CD4-positive, alpha-beta T cell (primary cell): ENCODE measurements at places on chromosomes 2 and 18. TPM values are rescaled to one million over a fixed set of nuclear protein-coding genes. Genes with fewer than 3 reads are reported as not detected.

GRCh38 chr2:174577967-174578589 lies 19.5 kb downstream of the WIPF1 start:
- H3K27ac ChIP-seq: no peak overlapping the region
- H3K36me3 ChIP-seq: peaks cover 97% of the 10 kb centered on the region
- H3K27me3 ChIP-seq: no peaks in the 10 kb centered on the region

DNA sequence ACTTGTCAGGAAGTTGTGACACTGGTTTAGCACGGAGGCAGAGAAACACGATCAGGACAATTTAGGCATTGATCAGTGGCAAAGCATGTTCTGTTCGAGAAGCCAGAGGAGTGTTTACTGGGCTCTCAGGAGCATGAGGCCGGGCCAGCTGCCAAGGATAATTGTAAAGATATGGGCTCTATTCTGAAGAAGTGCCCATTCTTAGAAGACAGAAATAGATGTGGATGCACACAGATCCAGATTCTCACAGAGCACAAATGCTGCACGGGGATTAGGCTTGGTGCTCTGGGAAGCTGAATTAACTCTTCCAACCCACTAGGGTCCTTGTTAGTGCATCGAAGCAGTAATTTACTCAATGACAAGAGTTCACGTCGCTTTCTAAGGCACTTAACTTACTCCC lies 16.2 kb downstream of the AFF3 start:
- DNase-seq: no peak
- no peaks in the 10 kb centered on the region for H3K36me3 ChIP-seq

- no peak overlapping the region for H3K27ac ChIP-seq
- H3K27me3 ChIP-seq: no peaks in the 10 kb centered on the region
- H3K36me3 ChIP-seq: peaks cover 15% of the 10 kb centered on the region
These were observed 18.4 kb downstream of the MREG start for GRCh38 chr2:215994911-215995310.

GRCh38 chr2:96353606-96354101 lies 18.1 kb downstream of the NCAPH start:
- no peaks in the 10 kb centered on the region for H3K27me3 ChIP-seq
- DNase-seq: no peak
- no peak overlapping the region for H3K4me3 ChIP-seq
- H3K36me3 ChIP-seq: peaks cover 4% of the 10 kb centered on the region

DNA sequence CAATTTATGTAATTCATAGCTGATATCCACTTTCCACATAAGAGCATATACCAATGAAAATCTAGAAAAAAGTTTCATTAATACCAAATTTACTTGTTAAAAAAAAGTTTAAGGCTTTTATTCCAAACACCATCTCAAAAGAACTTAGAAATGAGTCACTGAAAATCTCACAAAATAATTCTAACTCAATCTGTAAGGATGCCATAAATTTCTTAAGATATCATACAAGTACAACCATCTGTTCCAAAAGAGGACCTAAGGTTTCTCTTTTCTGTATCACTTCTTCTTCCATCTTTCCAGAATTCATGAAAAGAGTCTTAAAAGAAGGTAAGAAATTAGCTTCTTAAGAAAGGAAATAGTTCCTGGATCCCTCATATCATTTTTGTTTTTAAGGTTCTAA lies 60.4 kb downstream of the TRIP12 start:
- peaks cover 26% of the 10 kb centered on the region for H3K36me3 ChIP-seq
- peaks cover 8% of the 10 kb centered on the region for H3K4me1 ChIP-seq
- no peak overlapping the region for H3K27ac ChIP-seq
- no peak overlapping the region for H3K4me3 ChIP-seq
- no peaks in the 10 kb centered on the region for H3K27me3 ChIP-seq

DNA sequence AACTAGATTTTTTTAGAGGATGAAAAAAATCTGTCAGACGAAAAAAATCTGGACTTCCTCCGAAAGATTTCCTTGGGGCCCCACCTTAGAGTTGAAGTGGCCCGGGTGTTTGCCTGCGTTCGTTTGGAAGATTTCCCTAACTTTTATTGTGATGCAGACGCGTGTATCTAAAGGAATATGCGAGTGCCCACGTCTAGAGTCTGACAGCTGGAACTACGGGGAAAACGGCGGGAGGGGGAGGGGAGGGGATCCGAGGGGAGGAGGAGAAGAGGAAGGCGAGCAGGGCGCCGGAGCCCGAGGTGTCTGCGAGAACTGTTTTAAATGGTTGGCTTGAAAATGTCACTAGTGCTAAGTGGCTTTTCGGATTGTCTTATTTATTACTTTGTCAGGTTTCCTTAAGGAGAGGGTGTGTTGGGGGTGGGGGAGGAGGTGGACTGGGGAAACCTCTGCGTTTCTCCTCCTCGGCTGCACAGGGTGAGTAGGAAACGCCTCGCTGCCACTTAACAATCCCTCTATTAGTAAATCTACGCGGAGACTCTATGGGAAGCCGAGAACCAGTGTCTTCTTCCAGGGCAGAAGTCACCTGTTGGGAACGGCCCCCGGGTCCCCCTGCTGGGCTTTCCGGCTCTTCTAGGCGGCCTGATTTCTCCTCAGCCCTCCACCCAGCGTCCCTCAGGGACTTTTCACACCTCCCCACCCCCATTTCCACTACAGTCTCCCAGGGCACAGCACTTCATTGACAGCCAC lies 2.4 kb upstream of the SP9 start:
- H3K27me3 ChIP-seq: peaks cover 92% of the 10 kb centered on the region
- peaks cover 64% of the 10 kb centered on the region for H3K4me1 ChIP-seq
- no peaks in the 10 kb centered on the region for H3K36me3 ChIP-seq
- H3K27ac ChIP-seq: no peak overlapping the region
- no peak for DNase-seq
- no peak overlapping the region for H3K4me3 ChIP-seq

- H3K4me3 ChIP-seq: no peak overlapping the region
- no peak for DNase-seq
- no peaks in the 10 kb centered on the region for H3K27me3 ChIP-seq
- no peaks in the 10 kb centered on the region for H3K4me1 ChIP-seq
- H3K27ac ChIP-seq: no peak overlapping the region
- no peaks in the 10 kb centered on the region for H3K36me3 ChIP-seq
These were observed 469.8 kb upstream of the ZEB2 start for GRCh38 chr2:144989579-144990270.

GRCh38 chr2:137969418-137969765 lies 5.1 kb downstream of the HNMT start:
- no peak for DNase-seq
- H3K36me3 ChIP-seq: no peaks in the 10 kb centered on the region
- H3K27ac ChIP-seq: no peak overlapping the region
- no peaks in the 10 kb centered on the region for H3K4me1 ChIP-seq
- H3K27me3 ChIP-seq: no peaks in the 10 kb centered on the region

The SERPINB13 gene
- total RNA-seq: not detected

The MYO1B gene
- 0.98 TPM for total RNA-seq
